Activated CD8-positive, alpha-beta memory T cell treated with anti-CD3 and anti-CD28 coated beads, Interleukin-2, amount 50 U/mL, for 48 hours (primary cell): ENCODE measurements at places on chromosomes 12 and 14.

GRCh38 chr12:97038834-97039233 lies 131.8 kb downstream of the NEDD1 start:
- DNase-seq, result no peak

DNA sequence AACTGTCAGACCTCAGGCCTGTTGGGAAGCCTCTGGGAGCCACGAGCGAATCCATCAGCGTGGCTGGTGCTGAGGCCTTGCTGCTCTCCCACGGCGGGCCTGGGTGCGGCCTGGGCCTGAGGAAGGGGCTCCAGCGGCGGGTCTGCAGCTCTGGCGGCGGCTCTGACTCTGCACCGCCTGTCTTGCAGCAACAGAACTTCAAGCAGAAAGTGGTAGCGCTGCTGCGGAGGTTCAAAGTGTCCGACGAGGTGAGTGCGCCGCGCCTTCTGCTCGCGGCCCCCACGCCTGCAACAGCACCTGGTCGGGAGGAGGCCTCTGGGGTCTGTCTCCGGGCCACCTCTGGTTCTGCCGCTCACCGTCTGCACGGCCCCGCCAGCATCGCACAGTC lies 28.7 kb upstream of the TEX22 start:
- DNase-seq, result no peak

- no peak for DNase-seq
Observed at GRCh38 chr12:12086973-12087692, 16.4 kb downstream of the BCL2L14 start.

DNA sequence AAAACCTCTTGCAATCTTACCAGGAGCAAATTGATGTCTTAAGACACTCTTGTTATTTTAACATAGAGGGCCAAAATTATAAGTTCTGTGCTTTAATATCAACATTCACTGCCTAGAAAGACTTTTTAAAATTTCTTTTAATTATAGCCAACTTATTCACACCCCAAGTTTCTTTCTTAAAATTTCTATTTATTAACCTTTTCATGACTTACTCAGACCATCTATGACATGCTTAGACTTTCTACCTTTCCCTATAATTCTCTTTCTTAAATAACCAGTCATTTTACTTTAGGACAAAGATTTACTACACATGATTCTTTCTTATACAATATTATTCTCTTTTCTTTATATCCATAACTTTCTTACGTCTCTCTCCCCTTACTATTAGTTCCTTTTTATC lies 220.4 kb downstream of the NUBPL start:
- no peak for DNase-seq

DNA sequence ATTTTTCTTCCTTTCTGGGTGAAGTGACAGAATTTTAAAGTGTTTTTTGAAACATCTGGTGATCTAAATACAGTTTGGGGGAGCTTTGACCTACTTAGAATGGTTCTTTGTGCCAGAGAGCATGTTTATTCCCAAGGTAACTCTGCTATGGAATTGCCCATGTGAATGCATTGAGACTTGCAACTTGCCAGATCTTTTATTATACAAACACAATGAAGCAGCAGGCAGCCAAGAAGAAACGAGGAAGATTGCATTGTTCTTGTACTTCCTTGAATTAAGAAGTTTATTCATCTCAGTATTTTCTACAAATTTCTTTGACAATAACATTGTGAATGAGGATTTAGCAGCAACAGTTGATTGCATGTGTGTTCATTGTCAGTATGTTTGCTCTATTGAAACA lies 55.5 kb downstream of the FGD4 start:
- DNase-seq, result no peak

DNA sequence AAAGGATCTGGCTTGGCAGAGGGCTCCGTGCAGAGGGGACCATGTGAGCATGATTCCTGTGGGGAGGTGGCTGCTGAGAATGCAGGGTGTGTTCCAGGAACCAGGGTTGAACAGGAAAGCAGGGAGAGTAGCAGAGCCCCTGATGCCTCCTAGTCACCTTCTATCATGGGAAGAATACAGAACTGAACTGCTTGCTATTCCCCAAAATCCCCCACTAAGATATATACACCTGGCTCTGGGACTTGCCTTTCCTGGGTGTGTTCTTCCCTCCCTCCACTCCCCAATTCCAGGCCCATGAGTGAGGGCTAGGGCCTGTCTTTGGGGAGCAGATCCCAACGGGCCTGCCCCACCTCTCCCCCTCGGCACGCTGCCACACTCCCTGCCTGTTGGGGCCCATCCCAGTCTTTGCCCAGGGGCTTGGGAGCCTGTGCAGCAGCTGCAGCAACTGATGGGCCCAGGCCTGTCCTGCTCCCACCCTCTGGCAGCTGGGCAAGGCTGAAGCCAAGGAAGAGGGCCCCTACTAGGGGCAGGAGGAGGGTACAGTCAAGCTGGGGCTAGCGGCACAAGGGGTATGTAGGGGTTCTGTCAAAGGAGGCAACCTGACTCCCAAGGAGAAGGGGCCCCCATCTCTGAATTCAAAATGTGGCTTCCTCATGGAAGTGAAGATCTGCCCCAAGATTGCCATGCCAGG lies 3.2 kb downstream of the AJUBA start:
- no peak for DNase-seq

DNA sequence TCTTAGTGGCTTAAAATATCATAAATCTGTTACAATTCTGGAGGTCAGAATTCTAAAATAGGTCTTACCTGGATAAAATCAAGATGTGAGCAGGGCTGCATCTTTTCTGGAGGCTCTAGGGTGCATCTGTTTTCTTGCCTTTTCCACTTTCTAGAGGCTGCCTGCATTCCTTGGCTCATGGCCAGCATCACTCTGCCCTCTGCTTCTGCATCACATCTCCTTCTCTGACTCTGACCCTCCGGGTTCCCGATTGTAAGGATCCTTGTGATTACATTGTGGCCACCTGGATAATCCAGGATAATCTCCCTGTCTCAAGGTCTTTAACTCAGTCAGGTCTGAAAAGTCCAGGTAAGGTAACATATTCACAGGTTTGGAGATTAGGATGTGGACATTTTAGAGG lies 11.0 kb upstream of the BMP4 start:
- DNase-seq, result no peak

DNA sequence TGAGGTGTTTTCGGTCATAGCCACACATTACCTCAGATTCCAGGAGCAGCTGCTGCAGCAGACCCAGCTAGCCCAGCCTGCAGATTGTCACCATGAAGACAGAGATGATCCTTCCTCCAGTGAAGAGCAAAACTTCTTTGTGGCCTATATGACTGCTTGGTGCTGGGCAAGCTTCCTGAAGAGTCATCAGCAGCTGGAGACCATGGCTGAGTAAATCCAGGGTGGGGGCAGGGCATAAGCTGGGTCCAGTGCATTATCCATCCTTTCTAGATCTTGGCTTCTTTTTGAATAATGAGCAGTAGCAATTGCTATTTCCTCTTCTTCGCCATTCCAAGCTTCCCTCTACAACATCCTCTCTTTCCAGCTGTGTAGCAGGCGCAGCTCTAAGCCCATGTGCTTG lies 373.1 kb upstream of the DDHD1 start:
- DNase-seq, result no peak

GRCh38 chr14:24514209-24514608 lies 6.1 kb upstream of the CMA1 start:
- no peak for DNase-seq

GRCh38 chr12:6312529-6313325 lies 2.2 kb downstream of the PLEKHG6 start:
- no peak for DNase-seq

- DNase-seq, result no peak
Observed at GRCh38 chr12:31631023-31631724, 28.3 kb upstream of the ETFBKMT start.

GRCh38 chr14:53470351-53471043 lies 317.4 kb upstream of the DDHD1 start:
- no peak for DNase-seq

DNA sequence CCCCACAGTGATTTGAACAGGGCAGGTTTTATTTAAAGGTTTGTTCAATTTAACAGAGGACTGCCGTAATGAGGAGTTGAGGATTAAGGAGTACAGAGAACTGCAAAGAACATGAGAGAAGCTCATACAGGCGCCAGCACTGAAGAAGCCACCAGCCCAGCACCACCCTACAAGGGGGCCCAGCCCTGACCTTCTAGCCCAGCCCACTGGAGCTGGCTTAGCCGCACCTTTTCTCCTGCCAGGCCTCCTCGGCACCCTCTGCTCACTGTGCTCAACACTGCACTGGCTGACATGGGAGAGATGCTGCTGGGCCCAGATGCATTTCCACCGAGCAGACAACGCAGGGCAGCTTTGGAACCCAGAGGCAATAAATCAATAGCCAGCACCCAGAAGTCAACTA lies 36.5 kb upstream of the SFSWAP start:
- no peak for DNase-seq

DNA sequence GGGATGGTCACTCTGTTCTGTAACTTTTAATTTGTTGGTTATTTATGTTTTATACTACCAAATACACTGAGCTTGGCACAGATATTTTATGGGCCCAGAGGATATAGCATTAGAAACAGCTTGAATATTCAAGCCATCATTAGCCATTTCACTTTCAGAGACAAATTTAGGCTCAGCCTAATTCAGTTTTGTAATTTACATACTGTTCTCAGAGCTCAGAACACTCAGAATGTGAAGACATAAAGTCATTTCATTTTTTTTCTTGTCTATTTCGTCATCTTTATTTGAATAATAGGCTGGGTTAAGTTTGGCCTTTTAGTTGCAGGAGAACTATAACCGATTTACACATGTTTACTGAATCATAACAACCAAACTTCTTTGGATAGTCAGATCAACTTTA lies 361.7 kb downstream of the SNAPC1 start:
- no peak for DNase-seq

DNA sequence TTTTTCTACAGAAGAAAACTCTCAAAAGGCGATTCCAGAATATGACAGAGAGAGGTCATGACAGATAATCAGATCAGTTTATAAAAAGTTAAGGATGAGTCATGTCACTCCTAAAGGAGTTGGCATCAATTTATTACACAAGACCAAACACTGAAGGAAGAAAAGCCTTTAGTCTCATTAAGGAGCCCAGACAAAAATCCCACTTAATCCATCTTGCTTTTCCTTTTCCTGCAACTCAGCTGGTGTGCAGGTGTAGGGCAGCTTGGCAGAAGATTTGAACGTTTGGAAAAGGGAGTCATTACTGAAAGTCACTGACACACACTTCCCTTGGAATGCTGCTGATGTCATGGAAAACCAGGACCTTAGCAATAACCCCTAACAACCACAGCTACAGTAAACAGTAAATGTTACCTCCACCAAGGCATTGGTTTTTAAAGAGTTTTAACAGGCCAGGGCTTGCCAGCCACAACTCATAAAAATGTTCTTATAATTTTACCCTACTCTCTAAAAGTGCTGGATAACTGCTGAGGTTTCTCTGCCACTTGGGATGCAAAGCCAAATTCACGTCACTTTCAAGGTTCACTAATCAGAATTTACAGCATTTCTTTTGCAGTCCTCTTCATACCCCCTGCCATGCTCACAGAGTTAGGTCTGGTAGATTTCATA lies 320.6 kb downstream of the RAD51B start:
- no peak for DNase-seq

DNA sequence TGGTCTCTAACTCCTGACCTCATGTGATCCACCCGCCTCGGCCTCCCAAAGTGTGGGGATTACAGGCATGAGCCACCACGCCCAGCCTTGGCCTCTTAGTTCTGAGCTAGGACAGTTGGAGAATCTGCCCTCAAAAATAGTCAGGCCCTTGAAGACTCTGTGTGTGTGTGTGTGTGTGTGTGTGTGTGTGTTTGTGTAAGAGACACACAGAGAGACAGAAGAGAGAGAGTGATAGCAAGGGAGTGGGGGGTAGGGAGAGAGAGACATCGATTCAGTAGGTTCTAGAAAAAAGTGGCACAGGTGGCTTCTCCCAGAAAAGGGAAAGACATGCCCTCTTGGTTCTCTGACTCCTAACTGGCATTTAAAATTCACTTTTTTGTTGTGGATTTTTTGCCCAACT lies 5.4 kb downstream of the HNF1A start:
- no peak for DNase-seq

- no peak for DNase-seq
Observed at GRCh38 chr12:66352197-66352596, 49.9 kb downstream of the HELB start.

DNA sequence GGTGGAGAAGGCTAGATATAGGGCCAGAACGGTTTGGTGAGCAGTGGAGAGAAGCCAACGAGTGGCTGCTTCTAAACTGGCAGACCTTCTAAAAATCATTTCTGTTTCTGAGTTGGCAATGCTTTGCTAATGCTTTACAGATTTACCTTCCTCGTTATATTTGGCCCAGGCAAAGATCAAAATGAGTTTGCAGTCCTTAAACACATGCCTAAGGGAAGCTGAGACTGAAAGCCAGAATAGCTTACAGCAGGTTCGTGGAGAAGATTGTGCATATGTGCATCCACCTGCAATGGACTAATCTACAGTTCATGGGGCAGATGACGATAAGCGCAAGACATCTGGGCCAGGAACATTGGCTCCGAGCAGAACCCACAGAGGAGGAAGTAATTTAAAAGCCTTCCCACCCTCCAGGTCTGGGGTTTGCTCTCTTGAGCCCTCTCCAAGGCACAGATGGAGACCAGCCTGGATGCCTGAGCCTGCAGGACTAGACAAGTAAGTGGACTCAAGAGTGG lies 99.4 kb downstream of the NINJ2 start:
- no peak for DNase-seq

- DNase-seq, result no peak
Observed at GRCh38 chr12:49708851-49709250, 1.6 kb upstream of the FMNL3 start.

- no peak for DNase-seq
Observed at GRCh38 chr14:90445011-90445410, 48.2 kb downstream of the CALM1 start.

DNA sequence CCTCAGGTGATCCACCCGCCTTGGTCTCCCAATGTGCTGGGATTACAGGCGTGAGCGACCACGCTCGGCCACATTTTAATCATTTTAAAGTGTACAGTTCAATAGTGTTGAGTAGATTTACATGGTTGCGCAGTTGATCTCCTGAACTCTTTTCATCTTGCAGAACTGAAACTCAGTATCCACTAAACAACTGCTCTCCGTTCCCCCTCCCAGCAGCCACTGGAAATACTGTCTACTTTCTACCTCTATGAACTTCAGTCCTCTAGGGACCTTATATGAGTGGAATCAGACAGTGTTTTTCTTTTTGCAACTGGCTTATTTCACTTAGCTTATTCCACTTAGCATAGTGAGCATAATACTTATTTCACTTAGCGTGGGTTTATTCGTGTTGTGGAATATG lies 53.7 kb downstream of the KCTD10 start:
- no peak for DNase-seq
